ENCODE measurements at places on chromosomes 5 and 9.

DNA sequence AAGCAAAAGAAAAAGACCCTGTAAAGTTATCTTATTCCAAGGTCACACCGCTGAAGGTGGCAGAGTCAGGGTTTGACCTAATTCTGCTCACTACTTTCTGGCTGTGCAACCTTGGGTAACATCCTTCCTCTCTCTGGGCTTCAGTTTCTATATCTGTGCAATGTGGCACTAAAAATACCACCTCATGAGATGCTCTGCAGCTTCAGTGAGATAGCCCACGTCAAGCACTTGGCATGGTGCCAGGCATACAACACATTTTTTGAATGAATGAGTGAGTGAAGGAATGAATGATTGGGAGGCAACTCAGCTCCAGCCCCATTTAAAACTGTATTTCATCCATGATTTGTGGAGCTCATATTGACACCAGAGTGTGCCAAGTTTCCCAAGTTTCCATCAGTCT lies 62.3 kb downstream of the FOXI1 start:
- DNase-seq: no peak

- DNase-seq: no peak
Measured at GRCh38 chr5:3456121-3456681, 139.4 kb upstream of the IRX1 start.

DNA sequence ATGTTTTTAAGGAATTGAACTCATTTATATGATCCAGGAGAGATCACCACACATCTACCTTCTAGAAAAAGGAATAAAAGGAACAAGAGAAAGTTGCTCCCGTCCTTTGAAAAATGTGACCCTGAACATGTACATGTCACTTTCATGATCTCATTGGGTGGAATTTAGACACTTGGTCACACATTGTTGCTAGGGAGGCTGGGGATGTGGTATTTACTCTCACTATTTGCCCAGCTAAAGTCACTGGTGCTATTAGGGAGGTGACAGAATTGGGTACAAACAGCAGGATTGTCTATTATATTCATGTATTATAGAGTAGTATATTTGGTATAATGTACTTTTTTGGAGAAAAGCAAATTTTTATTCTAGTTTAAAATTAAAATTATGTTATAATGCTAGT lies 2.1 kb upstream of the CDH10 start:
- DNase-seq: no peak

- DNase-seq: no peak
Measured at GRCh38 chr5:1860021-1860610, 22.6 kb downstream of the IRX4 start.

DNA sequence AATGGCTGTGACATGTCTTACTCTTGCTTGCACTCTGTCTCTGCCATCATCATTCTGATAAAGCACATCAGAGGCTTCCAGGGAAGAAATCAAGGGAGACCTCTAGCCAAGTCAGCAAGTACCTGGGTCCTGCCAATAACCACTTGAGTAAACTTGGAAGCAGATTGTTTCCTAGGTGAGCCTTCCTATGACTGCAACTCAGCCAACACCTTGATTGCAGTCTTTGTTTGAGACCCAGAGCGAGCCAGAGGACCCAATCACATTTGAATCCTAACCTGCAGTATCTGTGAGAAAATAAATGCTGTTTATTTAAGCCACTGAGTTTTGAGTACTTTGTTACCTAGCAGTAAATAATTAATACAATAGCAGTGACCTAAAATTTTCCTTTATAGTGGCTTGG lies 356.8 kb upstream of the CHD1 start:
- no peak for DNase-seq

All from mucosa of gallbladder (tissue), 1 donor.